ENCODE measurements at places on chromosomes 5 and 9.

DNA sequence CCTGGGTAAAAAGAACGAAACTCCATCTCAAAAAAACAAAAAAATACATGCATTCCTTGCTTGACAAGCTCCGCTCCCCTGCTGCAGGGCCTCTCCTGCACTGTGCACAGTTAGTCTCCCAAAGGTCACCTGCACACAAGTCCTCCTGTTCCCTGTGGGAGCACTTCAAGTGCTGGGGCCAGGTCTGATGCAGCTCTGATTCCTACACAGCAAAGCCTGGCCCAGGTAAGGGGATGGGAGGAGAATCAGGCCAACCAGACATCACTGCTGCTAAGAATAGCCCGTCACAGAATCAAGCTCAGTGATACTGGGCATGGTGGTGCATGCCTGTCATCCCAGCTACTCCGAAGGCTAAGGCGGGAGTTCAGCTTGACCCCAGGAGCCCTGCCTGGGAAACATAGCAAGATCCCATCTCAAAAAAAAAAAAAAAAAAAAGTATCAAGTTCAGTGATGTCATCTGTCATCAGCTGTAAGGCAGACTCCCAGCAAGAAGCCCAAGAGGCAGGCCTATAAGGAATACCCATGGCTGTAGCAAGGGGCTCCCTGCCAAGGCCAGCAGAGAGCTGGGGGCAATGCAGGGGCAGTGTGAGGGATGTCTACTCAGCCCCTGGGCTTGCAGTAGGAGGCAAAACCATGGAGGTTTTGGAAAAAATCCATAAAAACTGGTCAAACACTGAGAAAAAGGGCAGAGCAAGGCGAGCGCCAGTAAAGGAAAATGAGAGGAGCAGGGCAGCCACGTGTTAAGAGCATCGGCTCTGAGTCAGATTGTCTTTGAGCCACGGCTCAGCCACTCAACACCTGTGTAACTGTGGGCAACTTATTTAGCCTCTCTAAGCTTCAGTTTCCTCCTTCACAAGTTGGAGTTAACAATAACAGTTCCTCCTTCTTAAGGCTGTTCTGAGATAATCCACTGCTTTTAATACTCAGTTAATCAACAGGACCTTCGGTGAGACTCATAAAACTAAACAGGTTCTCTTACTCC lies 3.2 kb downstream of the TPM2 start:
- no peak for DNase-seq
- H3K27ac ChIP-seq, result no peak overlapping the region
- H3K27me3 ChIP-seq, result no peaks in the 10 kb centered on the region
- no peak overlapping the region for H3K4me3 ChIP-seq

DNA sequence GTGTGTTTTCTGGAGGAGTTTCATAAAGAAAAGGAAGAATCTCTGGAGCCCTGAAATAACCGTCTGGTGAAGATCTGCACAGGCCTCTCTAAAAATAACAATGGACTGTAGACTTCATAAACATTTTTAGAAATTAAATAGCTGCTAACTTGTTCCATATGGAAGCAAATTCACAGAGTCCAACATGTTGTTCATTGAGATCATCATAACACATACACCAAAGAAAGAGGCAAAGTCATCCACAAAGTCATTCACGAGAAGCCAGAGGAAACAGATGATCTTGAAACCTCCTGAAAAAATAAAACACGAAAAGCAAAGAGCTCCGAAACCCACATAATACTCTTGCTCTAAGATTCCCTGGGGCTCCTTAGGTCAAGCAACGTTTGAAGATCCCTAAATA lies 347.8 kb downstream of the EFNA5 start:
- no peak overlapping the region for H3K4me3 ChIP-seq
- no peak for DNase-seq
- no peak overlapping the region for H3K27ac ChIP-seq

DNA sequence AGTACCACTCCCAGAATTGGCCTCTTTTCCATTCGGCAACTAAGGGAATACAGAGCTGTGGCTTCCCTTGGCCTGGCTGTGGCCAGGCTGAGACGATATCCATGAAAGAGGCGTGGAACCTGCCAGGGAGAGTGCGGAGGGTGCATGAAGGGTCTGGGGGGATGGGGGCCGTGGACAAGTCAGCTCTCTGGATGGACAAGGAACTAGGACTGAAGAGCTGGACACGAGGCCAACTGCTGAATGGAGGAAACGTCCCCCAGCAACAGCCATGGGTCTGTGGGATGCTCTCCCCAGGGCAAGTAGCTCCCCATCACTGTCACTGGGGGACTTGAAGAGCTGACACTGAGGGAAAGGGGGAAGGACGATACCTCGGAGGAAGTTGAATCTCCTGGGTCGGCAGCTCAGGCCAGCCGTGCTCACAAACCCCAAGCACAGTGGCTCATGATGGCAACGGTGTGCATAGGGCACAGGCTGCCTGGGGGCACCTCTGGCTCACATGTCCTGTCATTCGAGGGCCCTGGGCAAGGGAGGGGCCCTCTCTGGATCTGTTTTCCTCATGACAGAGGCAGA lies 4.1 kb upstream of the OLFM1 start:
- peaks cover 3% of the 10 kb centered on the region for H3K4me1 ChIP-seq
- peaks cover 14% of the 10 kb centered on the region for H3K27me3 ChIP-seq
- H3K4me3 ChIP-seq, result no peak overlapping the region
- H3K36me3 ChIP-seq, result no peaks in the 10 kb centered on the region
- no peak for DNase-seq

- DNase-seq, result no peak
- no peaks in the 10 kb centered on the region for H3K27me3 ChIP-seq
- H3K4me3 ChIP-seq, result no peak overlapping the region
Measured at GRCh38 chr5:158599157-158599556, 500.6 kb downstream of the EBF1 start.

DNA sequence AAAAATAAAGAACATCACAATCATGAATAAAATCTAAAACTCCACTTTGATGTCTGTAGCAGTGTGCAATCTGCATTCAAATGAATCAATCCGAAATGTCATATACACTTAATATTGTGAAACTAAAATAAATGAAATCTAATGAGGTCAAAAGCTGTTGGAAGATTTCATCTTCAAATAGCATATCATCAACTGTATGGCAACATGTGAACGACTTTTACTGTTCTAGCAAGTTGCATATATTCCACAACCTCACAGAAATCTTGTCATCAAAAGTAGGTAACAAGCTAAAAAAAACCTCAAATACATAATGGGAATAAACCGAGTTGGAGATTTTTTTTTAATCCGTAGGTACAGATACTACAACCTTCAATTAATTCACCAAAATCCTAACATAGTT lies 1.2 kb downstream of the PTBP3 start:
- H3K27ac ChIP-seq, result peak overlapping the region; percentile 96
- H3K4me3 ChIP-seq, result peak overlapping the region; percentile 98
- no peak for DNase-seq
- H3K36me3 ChIP-seq, result peaks cover 17% of the 10 kb centered on the region
- H3K4me1 ChIP-seq, result peaks cover 32% of the 10 kb centered on the region

GRCh38 chr9:113508111-113508749 lies 44.7 kb downstream of the RGS3 start:
- no peaks in the 10 kb centered on the region for H3K36me3 ChIP-seq
- no peak for DNase-seq
- H3K4me1 ChIP-seq, result peaks cover 36% of the 10 kb centered on the region
- no peak overlapping the region for H3K27ac ChIP-seq
- H3K27me3 ChIP-seq, result no peaks in the 10 kb centered on the region
- no peak overlapping the region for H3K4me3 ChIP-seq

GRCh38 chr9:136856541-136857141 lies 4.5 kb downstream of the MAMDC4 start:
- no peak overlapping the region for H3K4me3 ChIP-seq
- no peaks in the 10 kb centered on the region for H3K4me1 ChIP-seq
- H3K36me3 ChIP-seq, result no peaks in the 10 kb centered on the region
- no peak overlapping the region for H3K27ac ChIP-seq
- DNase-seq, result no peak
- no peaks in the 10 kb centered on the region for H3K27me3 ChIP-seq

GRCh38 chr9:278651-279050 lies 64.0 kb downstream of the DOCK8 start:
- no peak overlapping the region for H3K4me3 ChIP-seq
- peaks cover 33% of the 10 kb centered on the region for H3K4me1 ChIP-seq
- peak; percentile 67 for DNase-seq

DNA sequence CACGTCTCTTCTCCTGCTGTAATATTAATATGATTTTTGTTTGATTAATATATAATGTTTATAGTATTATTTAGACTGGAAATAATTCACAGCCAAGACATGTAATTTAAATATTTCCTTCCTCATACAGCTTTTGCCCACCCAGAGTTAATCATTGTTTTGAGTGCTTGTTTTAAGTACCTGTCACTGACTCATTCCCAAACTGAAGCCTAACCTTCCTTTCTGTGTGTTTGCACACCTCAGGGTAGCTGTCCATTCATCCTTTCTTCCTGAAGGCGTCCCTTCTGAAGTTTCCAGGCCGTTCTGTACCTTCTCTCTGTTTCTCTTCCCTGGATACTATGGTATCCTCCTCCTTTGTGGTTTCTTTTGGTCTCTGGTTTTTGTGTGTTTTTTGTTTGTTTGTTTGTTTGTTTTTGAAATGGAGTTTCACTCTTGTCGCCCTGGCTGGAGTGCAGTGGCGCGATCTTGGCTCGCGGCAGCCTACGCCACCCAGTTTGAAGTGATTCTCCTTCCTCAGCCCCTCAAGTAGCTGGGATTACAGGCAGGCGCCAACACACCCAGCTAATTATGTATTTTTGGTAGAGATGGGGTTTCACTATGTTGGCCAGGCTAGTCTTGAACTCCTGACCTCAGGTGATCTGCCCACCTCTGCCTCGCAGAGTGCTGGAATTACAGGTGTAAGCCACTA lies 312.4 kb downstream of the DOCK8 start:
- no peaks in the 10 kb centered on the region for H3K4me1 ChIP-seq
- no peak overlapping the region for H3K4me3 ChIP-seq

DNA sequence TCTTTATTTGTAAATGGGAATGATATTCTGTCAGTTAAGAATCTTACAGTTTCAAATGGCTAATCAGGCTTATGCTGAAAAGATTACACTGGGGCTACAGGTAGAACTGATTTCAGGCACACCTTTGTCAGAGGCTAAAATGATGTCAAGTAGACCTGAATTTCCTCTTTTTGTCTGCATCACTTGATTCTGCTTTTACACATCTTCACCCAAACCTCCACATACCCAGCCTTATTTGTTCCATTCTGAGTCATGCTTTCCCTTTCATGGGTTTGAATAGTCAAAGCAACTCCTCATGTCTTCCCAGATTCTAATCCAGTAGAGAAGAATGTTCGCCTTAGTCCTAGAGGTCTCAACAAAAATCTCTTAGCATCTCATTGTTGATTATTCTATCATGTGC lies 156.4 kb downstream of the CWC27 start:
- no peaks in the 10 kb centered on the region for H3K27me3 ChIP-seq
- H3K4me3 ChIP-seq, result no peak overlapping the region
- peaks cover 17% of the 10 kb centered on the region for H3K36me3 ChIP-seq
- DNase-seq, result no peak
- peaks cover 3% of the 10 kb centered on the region for H3K4me1 ChIP-seq

DNA sequence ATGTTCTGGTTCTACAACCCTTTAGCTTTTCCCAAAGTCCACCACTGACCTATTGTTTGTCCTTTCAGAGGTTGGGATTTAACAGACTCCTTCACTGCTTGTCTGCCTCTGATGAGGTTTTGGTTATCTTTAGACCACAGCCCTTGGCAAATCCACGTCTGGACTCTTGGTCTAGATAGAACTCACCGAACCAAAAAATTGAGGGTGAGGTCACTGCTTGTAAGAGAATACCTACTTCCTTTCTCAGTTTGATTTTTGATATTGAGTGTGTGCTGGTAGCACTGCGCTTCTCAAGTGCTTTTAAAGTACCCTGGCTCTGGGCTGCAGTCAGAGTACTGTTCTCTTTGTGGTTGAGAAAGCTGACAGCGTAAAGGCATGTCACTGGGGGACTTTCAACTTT lies 61.7 kb downstream of the JMY start:
- no peak for DNase-seq
- no peaks in the 10 kb centered on the region for H3K27me3 ChIP-seq
- no peak overlapping the region for H3K27ac ChIP-seq
- no peak overlapping the region for H3K4me3 ChIP-seq
- no peaks in the 10 kb centered on the region for H3K4me1 ChIP-seq

- no peaks in the 10 kb centered on the region for H3K36me3 ChIP-seq
- no peak overlapping the region for H3K27ac ChIP-seq
- peaks cover 9% of the 10 kb centered on the region for H3K27me3 ChIP-seq
- no peak overlapping the region for H3K4me3 ChIP-seq
- no peak for DNase-seq
Measured at GRCh38 chr5:111170279-111170678, 53.9 kb upstream of the CAMK4 start.

GRCh38 chr5:157518963-157519362 lies 56.6 kb downstream of the ADAM19 start:
- H3K36me3 ChIP-seq, result peaks cover 89% of the 10 kb centered on the region
- H3K27ac ChIP-seq, result no peak overlapping the region
- H3K27me3 ChIP-seq, result no peaks in the 10 kb centered on the region
- peaks cover 53% of the 10 kb centered on the region for H3K4me1 ChIP-seq

- H3K36me3 ChIP-seq, result no peaks in the 10 kb centered on the region
- no peaks in the 10 kb centered on the region for H3K27me3 ChIP-seq
- no peak for DNase-seq
- H3K4me1 ChIP-seq, result no peaks in the 10 kb centered on the region
Measured at GRCh38 chr9:115794921-115795475, 358.6 kb upstream of the PAPPA start.

- no peaks in the 10 kb centered on the region for H3K4me1 ChIP-seq
- H3K27ac ChIP-seq, result no peak overlapping the region
- no peak for DNase-seq
Measured at GRCh38 chr5:152412129-152412528, 7.0 kb upstream of the NMUR2 start.

DNA sequence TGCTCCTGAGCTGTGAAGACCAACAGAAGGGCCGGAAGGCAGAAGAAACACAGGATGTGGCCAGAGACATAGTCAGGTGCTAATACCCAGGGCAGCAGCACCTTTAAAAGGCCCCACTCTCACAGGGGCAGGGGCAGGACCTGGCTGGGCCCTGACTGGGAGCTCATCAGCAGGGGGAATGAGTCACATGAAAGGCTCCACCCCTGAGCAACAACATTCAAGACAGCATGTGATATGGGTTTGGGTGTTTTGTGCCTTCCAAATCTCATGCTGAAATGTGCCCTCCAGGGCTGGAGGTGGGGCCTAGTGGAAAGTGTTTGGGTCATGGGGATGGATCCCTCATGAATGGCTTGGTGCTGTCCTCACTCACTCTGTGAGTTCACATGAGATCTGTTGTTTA lies 181.7 kb downstream of the ERCC6L2 start:
- H3K27ac ChIP-seq, result no peak overlapping the region
- H3K36me3 ChIP-seq, result no peaks in the 10 kb centered on the region
- no peaks in the 10 kb centered on the region for H3K27me3 ChIP-seq
- H3K4me3 ChIP-seq, result no peak overlapping the region
- H3K4me1 ChIP-seq, result peaks cover 25% of the 10 kb centered on the region

DNA sequence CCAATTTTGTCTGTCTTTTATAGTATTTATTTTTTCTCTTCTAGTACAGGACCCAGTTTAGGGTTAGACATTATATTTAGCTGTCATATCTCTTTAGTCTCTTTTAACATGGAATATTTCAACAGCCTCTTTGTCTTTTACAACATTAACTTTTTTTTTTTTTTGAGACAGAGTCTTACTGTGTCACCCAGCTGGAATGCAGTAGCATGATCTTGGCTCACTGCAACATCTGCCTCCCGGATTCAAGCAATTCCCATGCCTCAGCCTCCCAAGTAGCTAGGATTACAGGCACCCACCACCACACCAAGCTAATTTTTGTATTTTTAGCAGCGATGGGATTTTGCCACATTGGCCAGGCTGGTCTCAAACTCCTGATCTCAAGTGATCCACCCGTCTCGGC lies 90.1 kb downstream of the ADAMTS6 start:
- DNase-seq, result no peak
- no peaks in the 10 kb centered on the region for H3K4me1 ChIP-seq
- no peak overlapping the region for H3K4me3 ChIP-seq

GRCh38 chr9:8858596-8859161 lies 1059.1 kb upstream of the DMAC1 start:
- no peaks in the 10 kb centered on the region for H3K4me1 ChIP-seq
- H3K27ac ChIP-seq, result no peak overlapping the region
- DNase-seq, result no peak
- H3K27me3 ChIP-seq, result peaks cover 61% of the 10 kb centered on the region
- no peaks in the 10 kb centered on the region for H3K36me3 ChIP-seq
